ENCODE measurements at places on chromosomes 12 and 14. TPM values are rescaled to one million over a fixed set of nuclear protein-coding genes. Genes with fewer than 3 reads are reported as not detected.

Gene DYNLL1
- total RNA-seq: 149 TPM

Gene AMN
- total RNA-seq: 0.73 TPM

- no peak for DNase-seq
Measured at GRCh38 chr14:64848239-64848638, 31.5 kb downstream of the SPTB start.

DNA sequence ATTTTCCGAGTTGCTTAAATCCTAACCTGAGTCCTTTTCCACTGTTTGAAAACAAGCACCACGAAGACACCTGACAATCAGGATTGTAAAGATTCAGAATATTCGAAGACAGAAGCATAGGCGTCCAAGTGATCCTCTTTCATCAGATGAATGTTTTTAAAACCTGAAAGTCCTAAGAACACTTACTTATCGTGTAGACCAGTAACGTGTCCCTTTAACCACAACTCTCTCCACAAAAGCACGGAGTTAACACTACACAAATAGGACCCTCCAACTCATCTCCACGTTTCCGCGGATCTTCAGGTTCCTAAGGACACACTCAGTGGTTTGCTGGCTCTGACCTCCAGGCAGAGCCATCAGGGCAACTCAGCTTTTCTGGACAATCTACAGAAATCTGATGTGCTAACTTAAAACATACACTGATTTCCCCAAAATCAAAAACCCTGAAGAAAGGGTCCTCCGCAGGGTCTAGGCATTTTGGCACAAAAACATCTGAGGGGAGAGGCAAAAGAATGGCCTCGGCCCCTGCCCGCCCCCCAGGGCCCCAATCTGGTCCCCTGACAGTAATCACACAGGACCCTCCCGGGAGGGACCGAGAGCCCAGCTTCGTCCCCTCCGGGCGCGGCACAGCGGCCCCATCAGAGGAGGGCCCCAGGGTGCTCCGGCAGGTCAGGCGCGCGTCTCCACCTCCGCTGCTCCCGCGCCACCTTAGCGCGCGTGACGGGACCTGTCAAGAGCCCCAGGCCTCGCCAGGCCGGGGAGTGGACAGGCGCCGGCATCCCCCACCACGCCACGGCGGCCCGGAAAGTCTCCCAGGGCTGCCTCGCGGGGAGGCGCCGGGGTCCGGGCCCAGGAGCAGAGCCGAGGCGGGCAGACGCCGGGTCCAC lies 925 bp downstream of the DICER1 start:
- peak; percentile 33 for DNase-seq

DNA sequence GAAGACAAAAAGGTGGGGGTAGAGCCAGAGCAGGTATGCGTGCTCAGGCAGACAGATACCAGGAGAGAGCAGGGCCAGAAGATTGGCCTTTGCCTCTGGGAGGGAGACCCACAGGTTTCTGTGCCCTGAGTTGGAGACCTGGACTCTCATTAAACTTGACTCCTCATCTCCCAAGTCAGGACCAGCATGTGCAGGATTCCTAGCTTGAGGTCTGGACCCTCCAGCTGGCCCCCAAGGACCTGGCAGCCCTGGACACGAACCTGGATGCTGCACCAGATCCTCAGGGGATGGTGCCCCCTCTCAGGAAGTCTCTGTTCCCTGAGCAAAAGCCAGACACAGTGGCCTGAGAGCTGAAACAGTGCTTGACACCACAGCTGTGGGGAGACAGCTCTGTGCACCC lies 10.5 kb upstream of the KRT73 start:
- no peak for DNase-seq

Gene HOXC11
- total RNA-seq: not detected

Gene LYZ
- 6.4 TPM for total RNA-seq

GRCh38 chr12:105233041-105233905 lies 2.7 kb downstream of the APPL2 start:
- DNase-seq: no peak

Gene TCL1A
- total RNA-seq: not detected

Gene MORN3
- 1.6 TPM for total RNA-seq

GRCh38 chr12:84136862-84137367 lies 775.7 kb downstream of the SLC6A15 start:
- DNase-seq: no peak

- DNase-seq: no peak
Measured at GRCh38 chr12:31387011-31387410, 61.1 kb upstream of the SINHCAF start.

Gene LRP1-AS
- total RNA-seq: not detected

GRCh38 chr14:59564366-59564765 lies 12.2 kb downstream of the CCDC175 start:
- peak; percentile 49 for DNase-seq

Gene SLC6A12
- 11.1 TPM for total RNA-seq

DNA sequence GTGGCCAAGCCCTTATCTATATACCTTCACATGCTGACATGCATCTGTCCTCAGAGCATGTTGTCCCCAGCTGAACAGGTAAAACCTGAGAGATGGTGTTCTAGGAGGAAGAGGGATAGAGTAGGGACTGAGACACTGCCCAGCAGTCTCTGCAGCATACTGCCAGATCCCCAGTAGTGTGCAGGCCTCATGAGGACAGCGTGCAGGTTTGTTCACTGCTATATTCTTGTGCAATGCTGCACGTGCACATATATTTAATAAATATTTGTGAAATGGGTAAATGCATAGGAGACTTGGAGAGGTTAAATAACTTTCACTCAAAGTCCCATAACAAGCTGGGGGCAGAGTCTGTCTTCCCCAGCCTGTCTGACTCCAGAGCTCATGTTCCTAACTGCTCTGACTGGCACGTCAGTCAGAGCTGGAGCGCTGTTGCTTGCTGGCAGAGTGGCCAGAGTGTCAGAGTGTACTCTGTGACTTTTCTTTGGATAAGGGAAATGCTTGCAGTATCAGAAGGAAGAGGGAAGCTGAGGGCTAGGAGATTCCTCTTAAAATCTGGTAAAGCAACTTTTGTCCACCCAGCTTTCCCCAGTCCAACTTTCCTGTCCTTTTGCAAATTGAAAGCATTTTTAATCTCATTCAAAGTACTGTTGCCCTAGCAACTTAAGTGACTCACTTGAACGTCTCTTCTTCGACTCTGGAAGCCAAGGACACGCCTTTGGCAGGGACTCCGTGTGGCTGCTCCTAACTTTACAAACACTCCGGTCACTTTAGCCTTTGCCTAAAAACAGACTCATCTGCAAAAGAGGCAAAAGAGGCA lies 14.9 kb upstream of the POLR3B start:
- DNase-seq: no peak

Gene KCNJ8
- total RNA-seq: 4.1 TPM

DNA sequence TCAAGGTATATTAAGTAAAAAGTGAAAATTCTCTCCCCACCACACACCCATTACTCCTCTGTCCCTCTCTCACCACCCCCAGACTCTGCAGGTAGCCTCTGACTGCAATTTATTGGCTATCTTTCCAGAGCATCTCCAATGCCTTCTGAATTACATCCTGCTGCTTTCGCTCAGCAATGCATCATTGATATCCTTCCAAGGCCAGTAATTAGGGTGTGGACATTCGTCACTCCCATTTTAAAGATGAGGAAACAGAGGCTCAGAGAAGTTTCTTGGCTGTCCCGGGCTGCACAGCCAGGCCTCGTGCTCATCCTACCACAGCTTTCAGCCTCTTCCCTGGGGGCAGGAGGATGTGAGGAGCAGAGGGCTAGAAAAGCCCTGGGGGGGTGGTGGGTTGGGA lies 23.6 kb upstream of the PGF start:
- DNase-seq: no peak

DNA sequence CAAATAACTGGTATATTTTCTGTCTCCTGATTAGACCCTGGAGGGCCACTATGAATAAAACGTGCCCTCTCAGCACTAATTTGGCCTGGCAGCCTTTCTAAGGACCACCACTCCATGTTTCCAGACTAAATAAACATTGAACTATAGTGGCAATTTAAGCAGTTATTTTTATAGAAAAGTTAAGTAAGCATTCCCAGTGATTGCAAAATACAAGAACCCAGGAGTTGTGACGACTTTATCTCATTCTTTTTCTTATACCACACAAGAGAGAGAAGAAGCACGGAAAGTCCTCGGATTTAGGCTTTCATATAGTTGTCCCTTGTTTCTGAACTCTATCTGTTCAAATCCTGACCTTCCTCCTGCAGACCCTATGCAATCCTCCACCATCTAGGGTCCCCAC lies 23.1 kb upstream of the STRAP start:
- no peak for DNase-seq

- DNase-seq: no peak
Measured at GRCh38 chr14:61492474-61492873, 171.1 kb downstream of the PRKCH start.

DNA sequence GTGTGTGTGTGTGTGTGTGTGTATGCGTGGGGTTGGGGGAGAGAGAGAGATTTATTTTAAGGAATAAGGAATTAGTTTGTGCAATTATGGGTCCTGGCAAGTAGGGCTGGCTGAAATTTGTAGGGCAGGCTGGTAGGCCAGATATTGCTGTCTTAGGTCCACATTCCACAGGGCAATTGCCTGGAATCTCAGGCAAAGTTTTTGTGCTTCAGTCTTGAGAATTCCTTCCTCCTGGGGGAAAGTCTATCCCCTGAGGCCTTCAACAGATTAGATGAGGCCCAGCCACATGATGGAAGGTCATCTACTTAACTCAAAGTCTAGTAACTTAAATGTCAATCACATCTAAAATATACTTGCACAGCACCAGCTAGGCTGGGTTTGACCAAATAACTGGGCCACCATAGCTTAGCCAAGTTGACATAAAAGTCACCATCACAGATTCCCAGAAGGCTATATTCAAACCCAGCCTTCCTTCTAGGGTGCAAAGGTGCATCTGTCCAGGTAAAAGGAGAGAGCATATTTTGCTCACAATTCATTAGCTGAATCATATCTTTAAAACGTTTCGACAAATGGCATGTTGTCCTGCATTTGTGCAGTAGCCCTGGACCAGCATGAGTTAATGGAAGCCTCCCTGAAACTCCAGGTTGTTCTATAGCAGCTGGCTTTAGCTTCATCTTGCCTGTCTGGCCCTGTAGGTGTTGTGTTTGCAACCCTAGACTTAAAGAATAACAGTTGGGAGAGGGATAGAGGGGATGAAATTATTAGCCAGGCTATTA lies 63.1 kb downstream of the C14orf132 start:
- DNase-seq: no peak

DNA sequence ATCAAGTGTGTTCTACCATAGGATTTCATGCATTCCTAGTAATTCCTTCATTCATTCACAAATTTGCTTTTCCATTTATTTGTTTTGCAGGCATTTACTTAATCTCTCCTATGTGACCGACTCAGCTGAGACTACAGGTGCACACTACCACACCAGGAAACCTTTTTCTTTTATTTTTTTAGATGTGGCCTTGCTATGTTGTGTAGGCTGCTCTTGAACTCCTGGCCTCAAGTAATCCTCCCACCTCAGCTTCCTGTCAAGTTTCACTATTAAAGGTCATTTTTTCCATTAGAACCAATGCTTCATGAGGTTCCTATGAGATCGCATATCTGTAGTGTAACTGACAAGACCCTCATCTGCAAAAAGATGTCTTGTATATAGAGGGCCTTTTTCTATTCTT lies 1218.7 kb downstream of the VRK1 start:
- DNase-seq: no peak

GRCh38 chr12:39441963-39442830 lies 723 bp downstream of the KIF21A start:
- peak; percentile 39 for DNase-seq

DNA sequence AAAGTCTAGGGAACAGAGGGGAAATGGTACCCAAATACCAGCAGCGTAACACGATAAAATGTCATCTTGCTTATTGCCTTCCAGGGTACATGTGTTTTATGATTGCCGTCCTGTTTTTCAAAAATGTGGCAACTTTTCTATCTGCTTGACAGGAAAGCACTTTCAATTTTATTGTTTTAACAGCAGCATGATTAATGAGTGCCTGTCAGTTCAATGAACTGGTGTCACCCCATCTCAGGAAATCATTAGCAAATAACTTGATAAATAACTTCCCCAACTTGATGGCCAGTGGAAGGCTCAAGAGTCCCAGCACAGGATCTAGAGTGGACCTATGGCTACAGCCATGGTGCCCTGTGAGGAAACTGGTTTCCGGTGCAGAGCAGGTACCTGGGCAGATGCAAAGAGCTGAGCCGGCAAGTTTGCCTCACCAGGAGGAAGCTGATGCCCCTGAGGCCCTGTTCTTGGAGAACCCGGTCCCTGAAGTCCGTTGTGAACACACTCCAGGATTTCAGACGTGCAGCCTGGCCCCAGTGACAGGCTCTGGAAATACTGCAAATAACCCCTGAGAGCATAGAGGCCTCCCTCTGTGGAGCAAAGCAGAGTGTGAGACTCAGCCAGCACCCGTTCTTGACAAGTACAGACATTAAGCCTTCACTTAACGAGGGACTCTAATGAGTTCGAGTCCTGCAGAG lies 173.5 kb upstream of the SFSWAP start:
- no peak for DNase-seq

- no peak for DNase-seq
Measured at GRCh38 chr12:4947253-4947652, 37.5 kb downstream of the KCNA1 start.

Gene NANOG
- 0.27 TPM for total RNA-seq

GRCh38 chr12:64682572-64683277 lies 72.4 kb downstream of the RASSF3 start:
- DNase-seq: no peak

GRCh38 chr12:3398196-3398789 lies 92.7 kb upstream of the PRMT8 start:
- DNase-seq: no peak

Gene SIX6
- total RNA-seq: not detected

DNA sequence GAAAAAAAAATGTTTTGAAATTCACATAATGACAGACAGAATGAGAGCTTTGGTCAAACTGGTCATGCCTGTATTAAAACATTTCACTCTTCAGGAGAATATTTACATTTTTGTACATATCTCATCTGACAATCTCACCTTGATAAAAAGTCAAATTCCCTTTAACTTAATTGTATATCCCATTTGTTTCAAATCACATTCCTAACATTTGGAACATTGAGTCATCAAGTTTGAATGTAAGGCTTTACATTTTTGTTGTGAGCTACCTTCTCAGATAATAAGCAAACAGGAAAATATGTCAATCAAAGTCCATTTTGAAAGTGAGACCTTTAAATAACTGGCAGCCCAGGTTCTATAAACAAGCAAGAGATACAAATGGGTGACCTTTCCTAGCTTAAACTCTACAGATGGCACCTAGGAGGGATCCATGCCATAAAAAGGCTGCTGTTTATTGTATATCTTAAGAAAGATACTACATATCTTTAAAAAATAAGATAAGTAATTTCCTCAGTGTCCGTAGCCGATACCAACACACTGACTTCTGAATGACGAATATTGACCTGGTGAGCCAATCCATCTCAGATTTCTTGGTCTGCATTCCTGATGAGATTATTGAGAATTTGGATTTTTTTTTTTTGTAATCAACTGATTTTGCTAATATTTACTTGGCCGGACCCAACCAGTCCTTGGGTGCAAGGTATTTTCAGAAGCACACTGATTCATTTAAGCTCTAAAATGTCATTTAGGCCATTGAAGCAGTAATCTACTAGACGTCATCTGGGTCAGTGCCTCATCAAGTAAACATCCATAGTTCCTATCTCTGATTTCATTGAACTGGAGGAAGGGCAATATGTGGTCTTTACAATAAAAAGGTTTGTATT lies 259.6 kb downstream of the BTG1 start:
- no peak for DNase-seq

All from cerebellum (tissue), 4 donors.